Stimulated activated CD8-positive, alpha-beta memory T cell treated with anti-CD3 and anti-CD28 coated beads, Interleukin-4, amount 100 ng/mL, for 4 hours (primary cell): ENCODE measurements at places on chromosomes 11 and 22.

GRCh38 chr22:40128989-40129388, 48.7 kb upstream of the TNRC6B start:
- no peak for DNase-seq

GRCh38 chr11:2223153-2223794, 47.1 kb downstream of the ASCL2 start:
- no peak for DNase-seq

DNA sequence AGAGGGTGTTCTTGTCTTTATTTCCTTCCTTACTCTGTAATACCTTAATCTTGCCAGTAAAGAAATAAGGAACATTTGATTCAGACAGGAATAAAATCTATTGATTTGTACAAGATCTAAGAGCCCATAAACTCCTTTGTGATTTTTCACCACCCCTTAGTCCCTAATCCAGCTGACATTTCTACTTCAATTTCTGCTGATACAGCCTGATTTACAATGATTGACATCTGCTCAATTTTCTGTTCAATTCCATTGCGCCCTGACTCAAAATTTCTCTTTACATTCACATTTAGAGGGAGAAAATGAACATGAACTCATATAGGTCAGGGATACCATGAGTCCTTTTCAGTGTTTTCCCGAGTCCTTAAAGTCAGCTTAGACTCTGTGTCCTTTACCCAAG, 27.2 kb upstream of the TMEM123 start:
- DNase-seq = no peak

DNA sequence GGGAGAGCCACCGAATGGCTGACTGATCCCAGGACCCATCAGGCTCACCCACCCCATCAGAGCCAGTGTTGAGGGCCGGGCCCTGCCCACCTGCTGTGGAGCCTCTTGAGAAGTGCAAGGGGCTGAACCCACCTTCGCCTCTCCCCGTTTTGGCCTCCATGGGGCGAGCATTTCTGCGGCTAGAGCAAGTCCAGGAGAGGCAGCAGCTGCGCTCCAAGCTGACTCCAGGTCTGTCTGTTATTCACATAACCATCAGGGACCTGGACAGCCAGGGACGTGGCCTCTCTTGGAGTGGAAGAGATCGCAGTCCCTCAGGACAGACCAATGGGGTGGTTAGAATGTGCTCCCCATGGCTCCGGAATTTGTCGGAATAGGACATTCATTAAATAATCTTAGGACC, 231.8 kb downstream of the TBC1D22A start:
- DNase-seq = no peak

GRCh38 chr11:86990515-86990914, 35.3 kb upstream of the FZD4 start:
- DNase-seq = no peak

GRCh38 chr11:11969380-11970215, 38.8 kb downstream of the DKK3 start:
- DNase-seq = no peak

GRCh38 chr11:23988381-23989006, 508.4 kb upstream of the LUZP2 start:
- no peak for DNase-seq

GRCh38 chr22:35328472-35328885, 28.8 kb downstream of the TOM1 start:
- no peak for DNase-seq

DNA sequence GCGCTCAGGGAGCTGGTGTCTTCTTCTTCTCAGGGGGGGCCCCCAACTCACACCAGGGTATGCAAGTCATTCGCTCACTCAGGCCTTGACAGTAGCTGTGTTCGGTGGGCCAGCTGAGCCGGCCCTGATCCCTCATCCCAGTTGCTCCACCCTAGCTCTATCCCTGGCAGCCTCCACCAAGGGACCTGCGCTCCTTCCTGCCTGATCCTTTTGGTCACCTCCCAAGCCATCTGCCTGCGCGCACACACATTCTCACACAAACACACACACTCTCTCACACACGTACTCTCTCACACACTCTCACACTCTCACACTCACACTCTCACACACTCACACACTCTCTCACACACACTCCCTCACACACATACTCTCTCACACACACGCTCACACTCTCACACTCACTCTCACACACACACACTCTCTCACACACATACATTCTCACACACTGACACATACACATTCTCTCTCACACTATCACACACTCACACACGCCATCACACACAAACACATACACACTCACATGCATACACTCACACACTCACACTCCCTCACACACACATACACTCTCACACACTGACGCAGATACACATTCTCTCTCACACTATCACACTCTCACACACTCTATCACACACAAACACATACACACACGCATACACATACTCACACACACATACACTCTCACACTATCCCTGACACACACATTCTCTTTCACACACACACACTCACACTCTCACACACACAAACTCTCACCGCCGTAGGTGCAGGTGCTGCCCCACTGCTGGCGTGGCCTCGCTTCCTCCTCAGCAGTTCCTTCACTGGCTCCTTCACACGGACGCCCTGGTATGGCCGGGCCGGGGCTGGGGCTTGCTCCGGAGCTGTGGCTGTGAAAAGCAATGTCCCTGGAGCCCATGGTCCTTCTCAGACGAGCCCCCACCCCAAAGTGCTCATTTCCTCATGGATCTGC, 20.8 kb downstream of the POU2AF1 start:
- DNase-seq = no peak

DNA sequence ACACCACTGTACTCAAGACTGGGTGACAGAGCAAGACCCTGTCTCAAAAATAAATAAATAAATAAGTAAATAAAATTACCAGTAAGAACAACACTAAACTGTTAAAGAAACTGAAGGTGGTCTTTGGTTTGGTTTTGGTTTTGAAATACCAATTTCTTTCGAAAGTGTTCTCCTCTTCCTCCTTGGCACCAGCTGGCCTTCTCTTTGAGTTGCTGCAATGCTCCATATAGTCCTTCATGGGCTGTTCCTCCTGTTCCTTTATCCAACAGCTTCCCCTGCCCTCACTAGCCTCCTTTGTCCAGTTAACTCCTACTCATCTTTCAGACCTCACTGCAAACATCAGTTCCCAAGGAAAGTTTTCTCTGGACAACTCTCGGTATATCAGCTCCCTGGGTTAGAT, 5.0 kb upstream of the UVRAG start:
- no peak for DNase-seq

DNA sequence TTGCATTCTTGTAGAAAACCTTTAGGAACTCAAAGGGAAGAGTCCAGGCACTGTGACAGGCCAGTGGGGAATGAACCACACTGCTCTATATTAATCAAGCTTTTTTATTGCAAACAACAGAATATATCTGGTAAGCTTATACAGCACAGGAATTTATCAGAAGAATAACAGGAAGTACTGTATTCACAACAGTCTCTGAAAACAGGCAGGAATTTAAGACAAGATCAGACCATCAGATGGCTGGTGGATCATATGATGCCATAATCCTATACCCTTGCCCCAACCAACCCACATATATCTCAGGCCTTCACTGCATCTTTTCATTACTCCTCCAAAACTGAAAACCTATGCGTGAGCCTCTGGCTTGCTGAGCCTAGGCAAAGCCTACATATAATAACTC, 1.0 kb upstream of the HTATIP2 start:
- DNase-seq = no peak

- no peak for DNase-seq
These were observed 76.9 kb upstream of the SLC6A5 start for GRCh38 chr11:20522536-20522935.
